ENCODE measurements at places on chromosomes 11 and 22. TPM values are rescaled to one million over a fixed set of nuclear protein-coding genes. Genes with fewer than 3 reads are reported as not detected.

The CRY2 gene
- total RNA-seq = 69.8 TPM

The CASP1 gene
- 11.9 TPM for total RNA-seq

The CRYBB3 gene
- not detected for total RNA-seq

DNA sequence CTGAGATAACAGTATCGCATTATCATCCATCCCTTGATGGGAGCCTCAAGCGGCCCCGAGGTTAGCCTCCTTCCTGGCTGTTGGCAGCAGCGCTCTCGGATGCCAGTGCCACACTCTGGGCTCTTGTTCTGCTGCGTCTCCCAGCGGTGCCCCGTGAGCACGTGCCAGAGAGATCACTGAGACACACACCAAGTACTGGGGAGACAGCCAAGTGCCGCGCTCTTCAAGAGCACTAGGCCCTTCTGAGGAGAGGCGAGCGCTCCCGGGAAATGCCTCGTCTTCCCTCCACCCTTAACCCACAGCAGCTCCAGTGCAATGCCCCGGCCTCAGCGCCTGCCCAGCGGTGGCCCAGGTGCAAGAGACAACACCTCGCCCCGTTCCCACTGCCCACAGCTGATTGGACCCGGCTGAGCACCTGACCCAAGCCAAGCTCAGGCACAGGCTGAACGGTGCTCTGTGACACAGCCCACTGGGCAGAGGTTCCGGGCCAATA lies 248.3 kb upstream of the NARS2 start:
- DNase-seq = peak; percentile 75

DNA sequence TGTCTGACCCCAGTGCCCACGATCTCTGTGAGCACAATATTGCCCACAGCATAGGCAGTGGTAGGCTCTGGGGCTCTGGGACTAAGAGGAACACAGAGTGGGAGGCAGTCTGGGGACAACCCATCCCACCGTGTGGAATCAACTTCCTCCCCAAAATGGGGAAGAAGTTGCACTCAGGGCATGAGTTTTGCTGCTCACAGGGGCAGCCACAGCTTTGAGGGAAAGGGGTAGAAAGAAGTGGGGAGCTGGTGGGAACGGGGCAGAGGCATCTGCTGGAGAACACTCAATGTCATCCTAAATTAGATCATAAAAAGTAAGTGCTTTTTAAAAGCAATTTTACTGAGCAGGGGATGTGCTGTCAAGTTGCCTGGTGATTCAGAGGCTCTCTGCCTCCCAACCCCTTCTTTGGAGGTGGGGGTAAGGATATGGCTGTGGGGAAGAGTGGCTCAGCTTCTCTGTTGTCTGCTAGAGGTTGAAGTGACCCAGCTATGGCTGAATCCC lies 233.8 kb upstream of the NCAM1 start:
- DNase-seq = no peak

GRCh38 chr11:2310786-2311352 lies 9.1 kb downstream of the TSPAN32 start:
- DNase-seq = no peak

- no peak for DNase-seq
Measured at GRCh38 chr11:103773059-103773458, 263.4 kb upstream of the DDI1 start.

- DNase-seq = no peak
Measured at GRCh38 chr22:21832291-21833290, 34.9 kb downstream of the MAPK1 start.

DNA sequence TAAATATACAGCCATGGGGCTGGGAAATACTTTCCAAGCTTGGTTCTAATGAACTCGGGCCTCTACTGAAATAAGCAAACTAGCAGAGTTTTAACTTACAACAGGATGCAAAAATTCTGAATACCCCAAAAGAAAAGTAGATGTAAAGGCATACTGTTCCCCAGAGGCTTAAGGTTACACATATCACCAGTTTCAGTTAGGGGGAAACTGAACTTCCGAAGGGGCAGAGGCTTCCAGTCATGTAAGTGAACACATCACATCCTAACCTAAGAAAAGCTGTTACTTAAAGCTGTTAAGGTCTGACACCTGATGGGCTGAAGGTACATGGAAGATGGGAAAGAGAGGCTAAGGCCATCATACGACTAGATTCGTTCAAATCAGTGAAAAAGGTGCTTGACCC lies 2.3 kb downstream of the GAB2 start:
- DNase-seq = no peak

DNA sequence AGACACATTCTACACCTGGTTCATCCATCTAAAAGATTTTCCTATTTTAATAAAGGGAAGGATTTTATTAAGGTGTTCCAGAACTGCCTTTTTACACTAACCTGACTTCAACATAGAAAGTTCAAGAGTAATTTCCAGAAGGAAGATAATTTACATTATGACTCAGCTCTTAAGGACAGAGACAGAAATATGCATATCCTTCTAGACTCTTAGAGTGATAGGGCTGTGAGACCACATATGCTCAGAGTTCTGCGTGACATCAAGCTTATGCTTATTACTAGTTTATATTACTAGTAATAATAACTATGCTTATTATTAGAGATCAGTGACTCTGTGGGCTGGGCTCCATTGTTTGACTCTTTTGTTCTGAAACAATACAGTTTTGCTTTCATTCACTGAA lies 4.6 kb downstream of the PDGFD start:
- DNase-seq = no peak

GRCh38 chr11:131899950-131900580 lies 529.6 kb downstream of the NTM start:
- peak; percentile 66 for DNase-seq

- no peak for DNase-seq
Measured at GRCh38 chr11:61482513-61482912, 26.0 kb upstream of the LRRC10B start.

DNA sequence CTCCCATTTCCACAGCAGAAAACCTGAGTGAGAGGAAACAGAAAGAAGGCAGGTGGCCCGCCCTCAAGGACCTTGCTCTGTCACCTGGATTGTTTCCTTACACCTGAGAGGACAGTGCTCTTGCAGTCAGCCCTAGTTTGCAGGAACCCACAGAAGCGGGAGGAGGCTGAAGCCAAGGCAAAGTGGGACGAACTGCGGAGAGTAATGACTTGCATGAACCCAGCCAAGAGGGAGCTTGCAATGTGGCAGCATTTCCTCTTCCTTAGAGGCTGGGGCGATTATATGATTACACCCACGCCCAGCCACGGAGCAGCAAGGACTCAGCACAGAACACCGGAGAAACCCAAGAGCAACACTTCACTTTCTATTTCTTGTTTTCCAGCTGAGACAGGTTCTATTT lies 102.6 kb downstream of the SPON1 start:
- no peak for DNase-seq
